ENCODE measurements at places on chromosomes 5 and 9. TPM values are rescaled to one million over a fixed set of nuclear protein-coding genes. Genes with fewer than 3 reads are reported as not detected.

The EXOC3 gene
- total RNA-seq = 64.0 TPM

DNA sequence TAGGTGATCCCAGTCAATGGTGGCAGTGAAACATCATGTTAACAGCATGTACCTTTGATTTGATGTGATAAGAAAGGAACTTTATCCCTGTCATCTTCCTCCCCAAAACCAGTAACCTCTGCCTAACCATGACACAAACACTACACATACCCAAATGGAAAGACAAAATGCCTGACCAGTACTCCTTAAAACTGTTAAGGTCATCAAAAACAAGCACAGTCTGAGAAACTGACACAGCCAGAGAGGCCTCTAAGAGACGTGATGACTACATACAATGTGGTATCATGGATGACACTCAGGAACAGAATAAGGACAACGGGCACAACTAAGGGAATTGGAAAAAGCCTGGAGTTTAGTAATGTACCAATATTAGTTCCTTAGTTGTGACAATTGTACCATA, 3.9 kb upstream of the IL5 start:
- H3K4me1 ChIP-seq = no peaks in the 10 kb centered on the region
- no peaks in the 10 kb centered on the region for H3K36me3 ChIP-seq
- H3K27ac ChIP-seq = no peak overlapping the region

The PHF24 gene
- total RNA-seq = 0.75 TPM

GRCh38 chr5:136409000-136409399, 43.7 kb upstream of the TRPC7 start:
- H3K27me3 ChIP-seq = no peaks in the 10 kb centered on the region
- no peak overlapping the region for H3K27ac ChIP-seq
- H3K4me3 ChIP-seq = no peak overlapping the region
- no peaks in the 10 kb centered on the region for H3K36me3 ChIP-seq
- H3K4me1 ChIP-seq = no peaks in the 10 kb centered on the region

The FBP2 gene
- not detected for total RNA-seq

The CD14 gene
- total RNA-seq = 34.9 TPM

GRCh38 chr9:108813951-108814601, 41.7 kb downstream of the ACTL7B start:
- no peak overlapping the region for H3K27ac ChIP-seq
- no peaks in the 10 kb centered on the region for H3K4me1 ChIP-seq
- H3K27me3 ChIP-seq = no peaks in the 10 kb centered on the region
- peak; percentile 62 for DNase-seq

DNA sequence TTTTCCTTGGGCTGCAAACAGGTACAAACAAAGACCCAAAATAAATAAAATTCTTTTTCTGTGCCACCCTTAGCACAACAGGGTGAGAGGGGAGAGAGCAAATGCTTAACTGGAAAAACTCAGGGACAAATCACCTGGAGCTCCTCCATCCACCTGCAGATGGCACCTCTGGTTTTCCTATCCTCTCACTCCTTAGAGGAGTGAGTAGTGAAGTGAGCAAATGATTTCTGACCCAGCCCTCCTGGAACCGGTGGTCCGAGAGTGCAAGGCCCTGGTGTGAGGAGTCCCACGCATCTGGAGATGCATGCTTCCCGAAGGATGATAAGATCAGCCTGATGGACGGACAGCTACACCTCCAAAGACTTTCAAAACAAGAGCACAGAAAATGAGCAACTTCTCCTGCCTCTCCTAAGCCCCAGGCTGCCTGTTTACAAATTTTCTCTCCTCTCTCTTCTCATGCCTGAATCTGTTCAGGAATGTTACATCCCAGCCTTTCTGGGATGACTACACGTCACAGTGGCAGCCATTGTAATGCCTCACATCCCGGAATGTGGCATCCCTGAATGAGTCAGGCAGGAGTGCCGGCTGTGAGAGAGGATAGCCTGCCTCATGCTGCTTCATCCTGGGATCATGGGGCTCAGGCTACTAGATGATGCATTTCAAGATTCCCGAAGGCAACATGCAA, 86.4 kb downstream of the ADRB2 start:
- H3K27me3 ChIP-seq = no peaks in the 10 kb centered on the region
- H3K4me1 ChIP-seq = peaks cover 15% of the 10 kb centered on the region
- no peak overlapping the region for H3K4me3 ChIP-seq
- DNase-seq = no peak

- H3K4me3 ChIP-seq = no peak overlapping the region
- no peak overlapping the region for H3K27ac ChIP-seq
- H3K27me3 ChIP-seq = no peaks in the 10 kb centered on the region
- H3K4me1 ChIP-seq = peaks cover 3% of the 10 kb centered on the region
- H3K36me3 ChIP-seq = no peaks in the 10 kb centered on the region
Observed at GRCh38 chr9:91146391-91147019, 215.2 kb downstream of the AUH start.

- H3K4me1 ChIP-seq = no peaks in the 10 kb centered on the region
- H3K36me3 ChIP-seq = no peaks in the 10 kb centered on the region
- no peak overlapping the region for H3K27ac ChIP-seq
- DNase-seq = no peak
- no peak overlapping the region for H3K4me3 ChIP-seq
- no peaks in the 10 kb centered on the region for H3K27me3 ChIP-seq
Observed at GRCh38 chr5:85096421-85096820, 711.7 kb upstream of the EDIL3 start.

The FASTKD3 gene
- total RNA-seq = 7.8 TPM

The LVRN gene
- 2.1 TPM for total RNA-seq

- H3K36me3 ChIP-seq = no peaks in the 10 kb centered on the region
- H3K4me3 ChIP-seq = no peak overlapping the region
- no peak overlapping the region for H3K27ac ChIP-seq
- H3K4me1 ChIP-seq = no peaks in the 10 kb centered on the region
- H3K27me3 ChIP-seq = no peaks in the 10 kb centered on the region
Observed at GRCh38 chr5:77322406-77322805, 111.9 kb downstream of the PDE8B start.

DNA sequence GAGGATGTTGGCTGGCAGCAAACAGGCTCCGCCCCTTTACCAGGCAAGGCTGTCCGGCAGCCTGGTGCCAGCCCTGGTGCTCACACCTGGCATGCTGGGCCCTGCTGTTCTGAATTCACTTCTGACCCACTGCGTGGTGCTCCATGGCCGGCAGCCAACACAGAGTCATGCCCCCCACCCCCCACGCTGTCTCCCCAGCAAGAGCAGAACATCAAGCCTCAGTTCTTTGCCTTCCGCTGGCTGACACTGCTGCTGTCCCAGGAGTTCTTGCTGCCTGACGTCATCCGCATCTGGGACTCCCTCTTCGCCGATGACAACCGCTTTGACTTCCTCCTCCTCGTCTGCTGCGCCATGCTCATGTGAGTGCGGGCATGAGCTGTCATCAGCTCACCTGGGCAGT, 12.6 kb upstream of the ENDOG start:
- H3K36me3 ChIP-seq = peaks cover 36% of the 10 kb centered on the region
- H3K4me3 ChIP-seq = no peak overlapping the region

- H3K4me1 ChIP-seq = no peaks in the 10 kb centered on the region
- no peak overlapping the region for H3K27ac ChIP-seq
- no peak overlapping the region for H3K4me3 ChIP-seq
- no peaks in the 10 kb centered on the region for H3K27me3 ChIP-seq
Observed at GRCh38 chr5:4068171-4068570, 472.5 kb downstream of the IRX1 start.

- no peaks in the 10 kb centered on the region for H3K36me3 ChIP-seq
- H3K4me1 ChIP-seq = no peaks in the 10 kb centered on the region
- no peak overlapping the region for H3K27ac ChIP-seq
- DNase-seq = no peak
- H3K4me3 ChIP-seq = no peak overlapping the region
Observed at GRCh38 chr9:93380410-93381060, 71.0 kb upstream of the FAM120A start.

- H3K27ac ChIP-seq = no peak overlapping the region
- no peaks in the 10 kb centered on the region for H3K4me1 ChIP-seq
- no peaks in the 10 kb centered on the region for H3K27me3 ChIP-seq
- no peak overlapping the region for H3K4me3 ChIP-seq
- no peak for DNase-seq
Observed at GRCh38 chr5:85663708-85664031, 954.1 kb upstream of the COX7C start.

The MARCOL gene
- total RNA-seq = not detected

- no peak for DNase-seq
- H3K27ac ChIP-seq = no peak overlapping the region
- no peak overlapping the region for H3K4me3 ChIP-seq
- no peaks in the 10 kb centered on the region for H3K27me3 ChIP-seq
Observed at GRCh38 chr9:123724211-123724796, 205.6 kb downstream of the DENND1A start.

The TPPP gene
- total RNA-seq = 40.4 TPM

DNA sequence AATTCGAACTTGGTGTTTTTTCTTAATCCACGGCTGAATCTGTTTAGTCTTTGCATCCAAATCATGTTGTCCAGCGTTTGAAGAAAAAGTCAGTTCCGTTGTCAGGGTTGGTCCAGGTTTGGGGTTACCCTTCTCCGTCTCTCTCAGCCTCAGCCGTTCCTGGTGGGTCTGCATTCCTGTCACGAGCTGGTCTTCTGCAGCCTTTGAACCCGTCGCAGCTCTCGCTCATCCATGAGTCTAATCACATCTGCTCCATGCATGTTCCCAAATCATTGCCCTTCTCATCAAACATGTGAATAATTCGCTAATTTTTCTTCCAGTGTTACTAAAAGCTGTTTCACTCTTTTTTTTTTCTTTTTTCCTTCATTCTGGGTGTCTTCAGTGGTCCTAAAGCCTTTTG, 39.0 kb upstream of the EXOC3 start:
- no peak overlapping the region for H3K27ac ChIP-seq
- H3K36me3 ChIP-seq = no peaks in the 10 kb centered on the region
- H3K4me3 ChIP-seq = no peak overlapping the region
- H3K27me3 ChIP-seq = no peaks in the 10 kb centered on the region

DNA sequence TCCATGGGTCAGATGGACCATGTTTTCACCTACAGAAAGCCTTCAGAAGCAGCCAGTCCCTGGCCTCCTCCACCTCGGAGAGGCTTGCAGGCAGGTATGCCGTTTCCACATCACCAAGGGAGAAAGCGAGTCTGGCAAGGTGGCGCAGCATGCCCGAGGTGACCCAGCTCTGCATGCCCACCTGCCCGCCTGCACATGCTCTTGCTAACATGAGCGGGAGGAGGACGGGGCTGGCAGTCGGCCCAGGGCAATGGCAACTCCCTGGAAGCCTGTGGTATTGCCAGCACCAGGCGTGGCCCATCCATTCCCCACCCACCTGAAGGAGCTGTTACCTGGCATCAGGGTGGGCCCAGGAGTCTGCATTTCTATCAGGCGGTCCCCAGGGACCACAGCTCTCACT, 3.3 kb upstream of the NINJ1 start:
- no peak for DNase-seq
- H3K27me3 ChIP-seq = no peaks in the 10 kb centered on the region
- H3K27ac ChIP-seq = no peak overlapping the region
- no peaks in the 10 kb centered on the region for H3K36me3 ChIP-seq

GRCh38 chr5:157362012-157362411, 96.1 kb downstream of the CYFIP2 start:
- peaks cover 10% of the 10 kb centered on the region for H3K4me1 ChIP-seq
- H3K27me3 ChIP-seq = no peaks in the 10 kb centered on the region
- H3K36me3 ChIP-seq = peaks cover 20% of the 10 kb centered on the region
- H3K27ac ChIP-seq = no peak overlapping the region
- no peak for DNase-seq

- H3K4me3 ChIP-seq = no peak overlapping the region
- no peak for DNase-seq
- no peak overlapping the region for H3K27ac ChIP-seq
- no peaks in the 10 kb centered on the region for H3K36me3 ChIP-seq
- H3K4me1 ChIP-seq = no peaks in the 10 kb centered on the region
Observed at GRCh38 chr5:108686676-108687075, 61.0 kb upstream of the FER start.

GRCh38 chr9:87810679-87811178, 71.9 kb upstream of the SPATA31E1 start:
- H3K4me3 ChIP-seq = no peak overlapping the region
- H3K27ac ChIP-seq = no peak overlapping the region
- H3K27me3 ChIP-seq = no peaks in the 10 kb centered on the region
- no peaks in the 10 kb centered on the region for H3K4me1 ChIP-seq

- H3K27me3 ChIP-seq = no peaks in the 10 kb centered on the region
- no peak overlapping the region for H3K27ac ChIP-seq
- no peak for DNase-seq
- peaks cover 25% of the 10 kb centered on the region for H3K4me1 ChIP-seq
Observed at GRCh38 chr9:111940697-111941096, 44.1 kb downstream of the UGCG start.

The PAEP gene
- not detected for total RNA-seq

DNA sequence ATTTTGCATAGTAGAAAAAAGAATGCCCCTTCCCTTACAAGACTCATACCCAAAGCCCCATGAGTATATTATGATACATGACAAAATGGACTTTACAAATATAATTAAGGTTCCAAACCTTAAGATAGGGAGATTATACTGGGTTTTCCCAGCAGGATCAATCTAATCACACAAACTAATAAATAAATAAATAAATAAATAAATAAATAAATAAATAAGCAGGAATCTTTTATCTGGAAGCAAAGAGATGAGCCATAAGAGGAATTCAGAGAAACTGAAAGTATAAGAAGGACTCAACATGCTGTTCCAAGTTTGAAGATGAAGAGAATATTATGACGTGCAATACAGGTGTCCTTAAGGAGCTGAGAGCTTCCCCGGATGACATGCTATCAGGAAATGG, 1174.5 kb downstream of the DTWD2 start:
- H3K27me3 ChIP-seq = no peaks in the 10 kb centered on the region
- no peaks in the 10 kb centered on the region for H3K4me1 ChIP-seq
- no peak for DNase-seq
- H3K27ac ChIP-seq = no peak overlapping the region
- no peaks in the 10 kb centered on the region for H3K36me3 ChIP-seq

- H3K27ac ChIP-seq = no peak overlapping the region
- no peak for DNase-seq
- H3K36me3 ChIP-seq = no peaks in the 10 kb centered on the region
- no peak overlapping the region for H3K4me3 ChIP-seq
- H3K4me1 ChIP-seq = no peaks in the 10 kb centered on the region
Observed at GRCh38 chr5:14574096-14574495, 7.5 kb upstream of the OTULINL start.

- no peaks in the 10 kb centered on the region for H3K4me1 ChIP-seq
- no peak overlapping the region for H3K4me3 ChIP-seq
- H3K36me3 ChIP-seq = peaks cover 32% of the 10 kb centered on the region
- no peaks in the 10 kb centered on the region for H3K27me3 ChIP-seq
Observed at GRCh38 chr9:14633906-14634565, 59.2 kb downstream of the ZDHHC21 start.
